ENCODE measurements at places on chromosomes 1 and 21.

DNA sequence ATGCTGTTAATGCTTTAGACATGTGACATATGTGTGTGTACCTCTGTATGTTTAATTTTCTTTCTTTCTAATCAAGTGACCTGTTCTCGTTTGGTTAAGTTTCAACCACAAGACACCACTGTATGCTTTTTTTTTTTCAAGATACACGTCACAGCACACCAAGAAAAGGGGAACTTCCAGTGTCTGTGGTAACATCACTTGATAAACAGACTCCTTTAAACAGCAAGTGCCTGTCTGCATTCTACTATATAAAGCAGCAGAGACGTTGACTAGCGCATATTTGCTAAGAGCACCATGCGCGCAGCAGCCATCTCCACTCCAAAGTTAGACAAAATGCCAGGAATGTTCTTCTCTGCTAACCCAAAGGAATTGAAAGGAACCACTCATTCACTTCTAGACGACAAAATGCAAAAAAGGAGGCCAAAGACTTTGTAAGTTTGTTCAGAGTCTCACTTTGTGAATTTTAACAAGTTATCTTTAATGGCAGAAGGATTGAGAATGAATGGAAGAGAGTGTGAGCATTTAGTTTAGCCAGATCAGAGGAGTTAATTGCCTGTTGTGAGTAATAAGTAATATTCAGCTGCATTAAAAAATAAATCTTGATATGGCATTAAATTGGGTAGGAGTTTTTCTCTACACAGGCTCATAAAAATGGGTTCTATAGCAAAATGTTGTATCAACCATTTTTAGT lies at the start of gene RGS1:
Gene RGS1, plus strand, starts transcription at position 275 of the 691 bp plus-strand sequence. Its CDS starts 20 bp downstream, at position 295.
- DNase-seq: peak; percentile 55

GRCh38 chr1:19894218-19894617 lies 12.0 kb downstream of the OTUD3 start:
- DNase-seq: no peak

- no peak for DNase-seq
Measured at GRCh38 chr1:100390531-100390930, 38.2 kb downstream of the CDC14A start.

DNA sequence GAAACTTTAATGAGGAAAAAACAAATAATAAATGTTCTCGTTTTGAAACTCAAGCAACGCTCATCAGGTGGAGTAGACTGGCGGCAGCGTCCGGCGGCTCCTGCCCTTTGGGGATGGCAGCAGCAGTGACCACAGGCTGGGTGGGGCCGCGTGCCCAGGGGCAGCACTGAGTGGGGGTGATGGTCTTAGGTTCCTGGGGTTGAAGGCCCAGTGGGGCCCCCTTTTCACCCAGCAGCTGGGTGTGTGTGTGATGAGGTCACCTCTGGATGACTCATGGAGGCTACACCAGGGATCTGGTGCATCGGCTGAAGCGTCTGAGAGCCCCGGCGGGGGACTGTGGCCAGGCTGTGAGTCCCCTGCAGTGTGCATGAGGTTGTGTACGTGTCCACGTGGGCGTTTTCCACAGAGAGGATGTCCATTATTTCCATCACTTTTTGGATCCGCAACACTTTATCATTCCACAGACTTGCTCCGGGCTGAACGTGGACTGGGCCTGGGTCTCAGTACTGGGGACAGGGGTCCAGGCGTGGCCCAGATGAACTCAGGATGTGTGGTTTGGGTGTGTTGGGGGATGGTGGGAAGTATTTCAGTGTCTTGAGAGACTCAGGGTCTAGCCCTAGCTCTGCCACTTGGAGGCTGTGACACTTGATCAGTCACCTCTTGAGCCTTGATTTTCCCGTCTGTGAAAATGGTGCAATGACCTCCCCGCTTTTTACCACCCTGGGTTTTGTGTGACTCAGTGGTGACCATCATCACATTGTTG lies 25.6 kb downstream of the LDLRAP1 start:
- DNase-seq: no peak

- no peak for DNase-seq
Measured at GRCh38 chr1:56385314-56385713, 194.0 kb downstream of the PLPP3 start.

- DNase-seq: no peak
Measured at GRCh38 chr1:230610589-230610988, 31.7 kb upstream of the COG2 start.

GRCh38 chr1:52920791-52921291 lies 699 bp downstream of the ECHDC2 start:
- no peak for DNase-seq

GRCh38 chr21:44006017-44006619 lies 6.0 kb upstream of the TRAPPC10 start:
- DNase-seq: no peak

- DNase-seq: peak; percentile 42
Measured at GRCh38 chr1:200153277-200154055, 126.0 kb downstream of the NR5A2 start.

GRCh38 chr1:204818998-204819397 lies 51.7 kb upstream of the NFASC start:
- no peak for DNase-seq

DNA sequence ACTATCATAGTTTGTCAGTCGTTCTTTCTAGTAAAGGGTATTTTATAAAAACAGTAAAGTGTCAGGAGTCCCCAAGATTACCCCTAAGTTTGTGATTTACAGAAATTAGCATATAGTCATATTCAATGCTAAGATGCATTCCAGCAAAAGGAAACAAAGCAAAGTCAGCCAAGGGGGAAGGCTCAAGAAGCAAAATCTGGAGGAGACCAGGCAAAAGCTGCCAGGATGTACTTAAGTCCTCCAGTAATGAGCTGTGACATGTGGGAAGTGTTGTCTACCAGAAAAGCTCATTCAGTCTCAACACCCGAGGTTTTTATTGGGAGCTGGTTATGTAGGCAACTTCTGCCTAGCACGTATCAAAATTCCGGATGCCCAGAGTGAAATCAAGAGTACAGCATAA lies 373.4 kb upstream of the TMPRSS15 start:
- DNase-seq: no peak
